ENCODE measurements at places on chromosomes 2 and 18.

GRCh38 chr2:46504685-46505471, 25.5 kb downstream of the TMEM247 start:
- DNase-seq = no peak

GRCh38 chr18:30358555-30358954, 684.0 kb downstream of the DSC3 start:
- DNase-seq = no peak

GRCh38 chr2:44560352-44560751, 198.6 kb downstream of the CAMKMT start:
- DNase-seq = no peak

DNA sequence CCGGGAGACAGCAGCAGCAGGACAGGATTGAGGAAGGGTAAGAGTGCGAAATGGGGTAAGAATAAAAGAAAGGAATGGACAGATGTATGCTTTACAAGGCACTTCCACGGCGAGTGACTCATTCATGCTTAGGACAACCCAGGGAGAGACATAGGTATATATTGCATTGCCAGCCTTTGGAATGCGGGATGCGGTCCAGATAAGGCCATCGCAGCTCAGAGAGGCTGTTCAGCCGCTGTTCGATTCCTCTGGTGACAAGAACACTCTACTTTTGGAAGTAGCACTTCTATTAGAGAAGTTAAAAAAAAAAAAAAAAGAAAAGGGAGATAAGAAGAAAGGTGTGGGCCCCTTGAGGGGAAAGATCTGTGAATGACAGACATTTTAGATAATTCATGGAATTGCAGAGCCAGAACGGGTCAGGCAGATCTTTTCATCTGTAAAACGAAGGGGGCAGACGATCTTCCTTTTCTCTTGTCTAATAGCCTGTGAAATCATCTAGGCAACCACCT, 819 bp upstream of the NCOA1 start:
- DNase-seq = peak; percentile 9

GRCh38 chr2:168626647-168627046, 170.6 kb downstream of the CERS6 start:
- no peak for DNase-seq

DNA sequence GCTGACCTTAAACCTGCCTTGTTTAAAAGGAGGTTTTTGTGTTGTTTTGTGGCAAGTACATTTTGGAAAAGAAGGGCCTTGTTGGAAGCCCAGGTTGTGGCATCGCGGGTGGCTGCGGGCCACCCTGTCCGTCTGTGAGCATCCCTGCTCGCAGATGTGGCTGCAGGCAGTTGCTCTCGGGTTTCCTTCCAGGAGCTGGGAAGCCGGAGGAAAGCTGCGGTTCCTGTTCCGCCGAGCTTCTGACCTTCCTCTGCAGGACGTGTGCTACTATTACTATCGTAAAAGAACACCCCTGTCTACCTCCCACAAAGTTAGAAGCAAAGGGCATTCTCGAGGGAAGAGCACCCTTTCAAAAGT, 766 bp downstream of the MFF start:
- peak; percentile 13 for DNase-seq

GRCh38 chr2:135532581-135532980, 1.3 kb downstream of the R3HDM1 start:
- no peak for DNase-seq

DNA sequence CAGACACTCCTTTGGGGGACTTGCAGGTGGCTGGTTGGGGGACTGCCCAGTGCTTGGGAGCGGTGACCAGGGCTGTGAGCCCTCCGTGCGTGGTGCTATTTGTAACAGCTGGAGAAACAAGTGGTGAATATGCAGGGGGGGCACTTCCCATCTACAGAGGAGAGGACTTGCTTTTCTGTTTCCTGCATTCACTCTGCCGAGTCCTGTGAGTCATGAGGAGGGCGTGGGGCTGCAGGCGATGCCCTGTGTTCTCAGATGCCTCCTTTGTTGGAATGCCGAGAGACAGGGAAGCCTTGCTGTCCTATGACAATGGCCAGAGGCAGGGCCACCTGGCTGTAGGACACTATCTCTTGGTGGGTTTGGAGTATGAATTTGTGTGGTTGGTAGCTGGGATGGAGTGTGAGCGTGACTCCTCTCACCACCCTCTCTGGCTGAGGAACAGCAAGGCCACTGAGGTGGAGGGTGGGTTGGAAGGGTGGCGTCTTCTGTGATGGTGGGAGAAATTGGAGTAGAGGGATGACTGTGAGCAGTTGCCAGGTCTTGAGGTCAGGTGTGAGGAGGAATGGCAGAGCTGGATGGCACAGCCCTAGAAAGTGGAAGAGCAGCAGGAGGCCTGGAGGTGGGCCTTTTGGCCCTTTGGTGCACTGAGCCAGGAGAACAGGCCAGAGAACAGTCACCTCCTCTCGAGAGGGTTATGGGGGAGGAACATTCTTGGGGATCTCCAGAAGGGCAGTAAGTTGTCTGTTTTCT, 24.3 kb downstream of the FHOD3 start:
- no peak for DNase-seq

DNA sequence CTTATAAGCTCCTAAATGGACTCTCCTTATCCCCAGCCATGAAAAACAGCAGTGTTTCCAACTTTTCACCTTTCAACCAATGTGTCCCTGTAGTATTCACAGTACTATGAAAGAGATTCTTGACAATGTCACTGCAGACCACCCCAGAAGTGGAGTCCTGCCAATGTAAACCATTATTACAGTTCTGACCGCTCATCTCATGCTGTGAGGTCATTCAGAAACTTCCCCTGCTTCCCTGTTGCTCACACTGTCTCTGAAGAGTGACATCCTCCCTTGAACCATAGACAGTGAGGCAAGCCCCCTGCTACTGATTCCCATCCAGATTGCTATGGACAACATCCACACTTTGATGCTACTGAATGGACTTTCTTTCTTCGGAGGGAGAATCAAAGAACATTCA, 1523.7 kb upstream of the ACVR2A start:
- DNase-seq = no peak

DNA sequence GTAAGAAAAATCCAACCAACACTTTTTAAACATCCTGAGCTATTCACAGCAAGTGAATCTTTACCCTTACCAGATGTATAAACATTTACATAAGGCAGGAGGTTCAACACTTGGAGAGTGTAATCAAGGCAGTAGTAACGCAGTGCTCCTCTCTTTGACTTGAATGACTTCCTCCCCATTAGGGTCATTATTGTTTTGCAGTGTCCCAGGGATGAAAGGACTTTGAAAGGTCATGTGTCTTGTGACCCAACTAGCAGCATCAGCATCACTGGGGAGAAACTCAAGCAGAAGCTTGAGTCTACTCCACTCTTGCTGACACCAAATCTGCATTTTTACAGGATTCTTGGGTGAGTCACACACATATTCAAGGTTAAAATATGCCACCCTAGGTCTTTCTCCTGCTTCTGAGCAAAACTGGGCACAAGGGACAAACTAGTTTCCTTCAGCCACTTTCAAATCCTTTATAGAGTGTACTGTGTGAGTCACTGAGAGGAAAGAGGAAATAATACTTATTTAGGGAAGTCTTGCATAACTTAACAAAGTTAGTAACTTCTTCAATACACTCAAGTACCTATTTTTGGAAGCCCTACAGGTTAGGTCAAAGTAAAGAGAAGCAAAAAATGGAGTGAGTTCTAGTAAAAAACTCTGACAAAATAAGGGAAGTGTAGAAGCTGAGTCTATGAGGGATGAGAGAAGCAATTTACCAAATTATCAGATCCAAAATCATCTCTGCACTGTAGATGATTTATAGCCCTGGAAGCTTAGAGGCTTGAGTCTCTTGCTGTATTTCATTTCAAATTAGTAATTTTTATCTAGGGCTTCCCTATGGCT, 51.0 kb upstream of the EML4 start:
- DNase-seq = peak; percentile 42

DNA sequence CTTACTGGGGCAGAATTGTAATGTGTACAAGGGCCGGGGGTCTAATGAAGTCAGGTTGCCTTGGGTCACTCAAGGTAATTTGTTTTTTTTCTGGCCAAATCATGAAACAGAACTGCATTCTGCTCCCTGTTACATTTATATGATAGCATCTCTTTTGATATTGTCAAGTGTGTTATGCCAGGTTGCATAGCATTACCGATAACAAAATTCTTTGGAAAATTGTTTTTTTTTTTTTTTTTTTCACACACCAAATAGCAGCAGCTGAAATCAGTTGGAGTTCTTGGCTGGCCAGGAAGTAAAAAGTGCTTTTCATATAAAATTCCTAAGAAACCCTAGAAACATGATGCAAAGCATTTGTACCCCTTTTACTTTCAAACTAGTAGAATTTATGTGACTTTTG, 282.6 kb upstream of the FN1 start:
- DNase-seq = no peak

DNA sequence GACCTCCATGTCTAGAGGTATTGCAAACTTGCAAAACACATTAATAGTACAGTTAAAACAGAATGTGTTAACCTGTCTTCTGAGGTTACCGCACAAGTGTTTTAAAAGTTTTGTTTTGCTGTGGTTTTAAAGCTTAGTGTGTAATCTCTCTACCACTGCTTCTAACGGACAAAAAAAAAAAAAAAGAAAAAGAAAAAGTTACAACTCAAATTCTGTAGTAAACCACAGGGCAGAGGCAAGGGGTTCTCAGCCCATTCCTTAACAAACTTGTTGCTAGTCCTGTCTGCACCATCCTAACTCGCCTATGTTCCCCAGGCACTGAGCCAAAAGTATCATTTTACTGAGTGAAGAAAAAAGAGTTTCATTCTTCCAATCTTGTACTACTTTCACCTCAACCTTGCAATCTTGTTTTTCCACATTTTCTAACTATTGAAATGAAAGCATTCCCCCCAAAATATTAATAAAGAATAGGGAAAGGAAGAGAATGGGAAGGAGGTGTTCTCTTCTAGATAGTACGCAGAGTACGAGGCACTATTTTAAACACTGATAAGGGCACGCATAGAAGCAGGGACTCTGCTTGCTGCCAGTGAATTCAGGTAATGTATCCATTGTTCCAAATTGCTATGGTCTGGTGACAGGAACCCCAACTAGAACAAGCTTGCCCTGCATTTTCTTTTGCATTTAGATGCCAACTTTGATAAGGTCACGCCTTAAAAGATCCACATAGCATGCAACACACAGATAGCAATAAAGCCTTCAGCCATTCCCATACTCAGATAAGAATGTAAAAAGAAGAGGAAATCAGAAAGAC, 47.1 kb downstream of the IKZF2 start:
- DNase-seq = no peak

DNA sequence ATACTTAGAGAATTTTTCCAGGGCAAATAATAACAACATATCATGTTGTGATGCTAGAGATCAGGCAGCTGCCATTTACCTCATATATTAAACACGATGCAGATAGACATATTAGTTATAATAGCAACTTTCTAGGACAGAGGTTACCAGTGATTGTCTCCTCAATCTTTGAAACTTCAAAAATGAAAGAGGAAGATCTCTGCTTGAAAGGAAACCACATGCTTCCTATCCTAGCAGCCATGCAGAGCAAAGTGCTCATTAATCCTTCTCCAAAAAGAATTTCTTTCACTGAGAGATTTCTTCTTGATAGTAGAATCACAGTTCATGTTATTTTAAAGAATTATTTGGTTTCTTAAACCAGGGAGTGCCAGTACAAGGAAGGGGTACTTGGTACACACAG, 317.2 kb downstream of the CPS1 start:
- DNase-seq = no peak

GRCh38 chr2:11163439-11164317, 8.4 kb downstream of the SLC66A3 start:
- no peak for DNase-seq

GRCh38 chr2:165897074-165897473, 56.5 kb downstream of the TTC21B start:
- no peak for DNase-seq

- DNase-seq = no peak
Observed at GRCh38 chr18:37787452-37787851, 221.9 kb upstream of the CELF4 start.

DNA sequence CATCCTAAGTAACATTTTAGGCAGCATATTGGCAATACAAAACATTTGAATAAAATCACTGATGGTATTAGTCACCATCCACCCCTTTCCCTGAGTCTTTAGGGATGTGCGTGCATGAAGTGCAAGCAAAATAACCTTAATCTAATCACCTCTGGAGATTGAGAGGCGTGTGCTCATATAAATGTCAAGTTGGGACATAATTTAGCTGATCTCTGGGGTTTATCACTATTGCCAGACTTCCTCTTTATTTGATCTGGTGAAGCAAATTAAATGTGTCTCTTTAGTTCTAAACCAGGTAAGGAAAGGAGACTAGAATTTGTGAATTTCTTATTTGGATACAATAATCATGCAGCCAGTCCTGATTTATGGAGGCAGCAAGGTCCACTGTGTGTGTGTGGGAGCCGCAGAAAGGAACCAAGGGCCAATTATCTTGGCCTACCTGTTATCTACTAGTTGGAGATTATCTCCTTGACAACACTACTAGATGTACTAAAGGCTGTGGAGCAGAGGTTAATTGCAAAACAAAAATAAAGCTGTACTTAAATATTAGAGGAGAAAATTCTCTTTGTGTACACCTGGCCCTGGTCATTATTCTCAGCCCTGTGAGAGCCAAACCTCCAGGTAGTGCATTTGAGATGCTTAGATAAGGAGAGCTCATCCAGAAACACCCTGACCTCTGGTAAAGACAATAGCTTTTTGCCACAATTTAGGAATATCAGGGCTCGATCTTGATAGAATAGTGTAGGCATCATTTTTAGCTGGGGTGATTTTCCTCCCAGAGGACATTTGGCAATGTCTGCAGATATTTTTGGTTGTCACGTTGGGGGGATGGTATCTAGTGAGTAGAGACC, 78.2 kb downstream of the HRH4 start:
- DNase-seq = no peak

GRCh38 chr18:53603276-53603675, 621.2 kb downstream of the MBD2 start:
- DNase-seq = no peak

GRCh38 chr2:126668254-126668653, 12.3 kb downstream of the GYPC start:
- DNase-seq = no peak

- DNase-seq = no peak
Observed at GRCh38 chr2:235851828-235852525, 316.2 kb downstream of the GBX2 start.

GRCh38 chr2:178412047-178412446, 38.9 kb downstream of the PRKRA start:
- no peak for DNase-seq

GRCh38 chr2:33632831-33633230, 33.7 kb upstream of the FAM98A start:
- DNase-seq = no peak

- DNase-seq = no peak
Observed at GRCh38 chr2:66866331-66867062, 431.6 kb downstream of the MEIS1 start.

GRCh38 chr2:169109502-169110409, 40.4 kb downstream of the DHRS9 start:
- DNase-seq = peak; percentile 73

Data from germinal center (tissue), 1 donor.